ENCODE measurements at places on chromosomes 7 and 10.

GRCh38 chr10:35822316-35822715 is 180.2 kb upstream of the FZD8 start:
- DNase-seq = peak; percentile 98

GRCh38 chr7:138521837-138522461 is 61.9 kb downstream of the TRIM24 start:
- no peak for DNase-seq

DNA sequence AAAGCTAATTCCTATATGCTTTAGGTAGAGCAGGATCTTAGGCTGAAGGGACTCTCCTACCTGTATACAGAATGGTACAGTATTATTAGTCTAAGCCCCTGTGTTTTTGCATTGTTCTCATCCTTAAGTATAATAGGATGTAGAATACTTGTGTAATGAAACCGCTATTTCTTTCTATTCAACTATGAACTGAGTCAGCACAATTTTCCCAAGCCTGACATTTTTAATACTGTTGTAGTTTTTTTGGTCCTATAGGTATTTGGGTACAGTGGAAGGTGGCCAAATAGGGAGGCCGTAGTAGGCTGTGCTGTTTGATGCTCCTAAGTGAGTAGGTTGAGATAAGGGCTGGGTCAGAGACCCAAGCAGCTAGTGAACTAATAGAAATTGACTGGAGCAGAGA is 205.1 kb downstream of the MACC1 start:
- no peak for DNase-seq

DNA sequence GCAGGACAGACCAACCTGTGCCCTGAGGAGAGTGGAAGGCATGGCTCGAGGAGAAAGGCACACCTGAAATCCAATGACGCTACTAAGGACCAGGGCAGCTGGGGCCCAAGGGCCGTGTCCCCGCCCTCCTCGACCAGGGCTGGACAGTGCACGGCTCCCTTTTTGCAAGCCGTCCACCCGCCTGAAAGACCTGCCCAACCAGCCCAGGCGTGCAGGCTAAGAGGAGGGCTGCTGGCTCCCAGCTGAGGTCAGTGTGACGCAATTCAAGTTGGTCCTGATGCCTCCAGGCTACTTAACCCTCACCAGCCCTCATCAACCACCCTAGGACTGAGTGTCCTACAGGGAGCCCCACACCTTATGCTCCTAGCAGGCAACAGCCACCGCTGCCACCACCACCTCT is 69.3 kb downstream of the DLG5 start:
- DNase-seq = peak; percentile 88

- peak; percentile 77 for DNase-seq
Observed at GRCh38 chr10:34739915-34740314, 75.2 kb downstream of the PARD3 start.

DNA sequence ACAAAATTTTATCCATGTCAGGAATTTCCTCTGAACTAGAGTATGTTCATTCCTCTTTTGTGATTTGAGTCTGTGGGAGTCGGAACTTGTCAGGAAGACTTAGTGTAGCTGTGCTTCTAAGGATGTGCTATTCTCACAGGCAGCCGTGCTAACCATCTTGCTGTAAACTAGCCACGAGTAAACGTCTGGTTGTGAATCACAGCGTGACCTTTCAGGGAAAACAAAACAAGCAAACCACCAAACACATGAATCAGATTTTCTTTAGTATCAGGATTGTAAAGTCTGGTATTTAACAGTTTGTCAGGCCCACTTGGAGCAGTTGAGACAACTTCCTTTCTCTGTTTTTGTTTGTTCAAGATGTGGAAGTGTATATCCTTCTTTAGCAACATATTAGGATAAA is 32.0 kb downstream of the AUTS2 start:
- no peak for DNase-seq

DNA sequence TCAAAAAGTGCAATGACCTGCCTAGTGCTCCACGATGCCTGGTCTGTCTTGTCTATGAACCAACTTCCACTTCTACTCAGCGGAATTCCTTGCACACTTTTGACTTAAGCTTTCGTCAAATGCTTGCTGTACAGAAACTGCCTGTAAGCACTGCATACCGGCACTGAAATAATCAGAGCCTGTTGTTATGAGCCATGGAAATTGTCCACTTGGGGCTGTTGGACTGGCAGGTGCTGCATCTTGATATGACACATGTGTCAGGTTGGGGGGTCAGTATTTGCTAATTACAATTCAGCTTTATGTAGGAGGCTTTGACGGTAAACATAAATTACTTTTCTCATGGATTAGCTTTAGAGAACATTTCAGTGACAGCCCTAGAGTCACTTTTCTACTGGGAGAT is 32.0 kb upstream of the KLF6 start:
- DNase-seq = no peak

- peak; percentile 52 for DNase-seq
Observed at GRCh38 chr10:133359554-133359971, 1.7 kb upstream of the FUOM start.

DNA sequence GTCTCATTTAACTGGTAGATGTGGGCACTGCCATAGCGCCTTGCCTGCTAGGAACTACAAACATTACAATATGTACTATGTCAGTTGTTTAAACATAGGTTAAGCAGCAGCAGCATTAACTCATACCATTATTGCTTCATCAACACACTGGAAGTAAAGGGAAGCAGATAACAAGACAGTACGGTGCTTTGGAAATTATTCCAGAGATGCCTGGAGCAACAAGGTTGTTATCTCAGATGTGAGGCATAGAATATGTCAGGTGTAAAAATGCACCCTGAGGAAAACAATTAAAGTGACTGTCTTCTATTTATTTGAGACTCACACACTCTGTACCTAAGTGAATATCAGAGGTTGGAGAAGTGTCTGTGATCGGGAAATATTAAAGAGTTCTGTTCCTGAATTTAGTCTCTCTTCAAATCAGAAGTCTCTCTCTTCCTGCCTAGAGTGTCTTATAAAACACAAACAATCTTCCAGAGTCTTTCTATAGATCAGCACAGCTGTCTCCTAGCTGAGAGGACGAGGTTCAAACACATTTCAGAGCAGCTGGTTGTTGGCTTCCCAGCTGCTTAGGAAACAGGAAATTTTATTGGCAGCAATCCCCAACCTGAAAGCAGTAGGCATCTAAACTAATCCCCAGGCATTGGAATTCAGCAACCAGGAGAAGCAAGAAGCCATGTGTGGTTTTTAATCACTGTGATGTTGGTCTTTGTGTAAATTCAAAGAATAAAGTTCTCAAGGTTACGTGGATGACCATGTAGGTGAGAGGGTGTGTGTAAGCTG is 994.4 kb upstream of the LRRTM3 start:
- DNase-seq = no peak

DNA sequence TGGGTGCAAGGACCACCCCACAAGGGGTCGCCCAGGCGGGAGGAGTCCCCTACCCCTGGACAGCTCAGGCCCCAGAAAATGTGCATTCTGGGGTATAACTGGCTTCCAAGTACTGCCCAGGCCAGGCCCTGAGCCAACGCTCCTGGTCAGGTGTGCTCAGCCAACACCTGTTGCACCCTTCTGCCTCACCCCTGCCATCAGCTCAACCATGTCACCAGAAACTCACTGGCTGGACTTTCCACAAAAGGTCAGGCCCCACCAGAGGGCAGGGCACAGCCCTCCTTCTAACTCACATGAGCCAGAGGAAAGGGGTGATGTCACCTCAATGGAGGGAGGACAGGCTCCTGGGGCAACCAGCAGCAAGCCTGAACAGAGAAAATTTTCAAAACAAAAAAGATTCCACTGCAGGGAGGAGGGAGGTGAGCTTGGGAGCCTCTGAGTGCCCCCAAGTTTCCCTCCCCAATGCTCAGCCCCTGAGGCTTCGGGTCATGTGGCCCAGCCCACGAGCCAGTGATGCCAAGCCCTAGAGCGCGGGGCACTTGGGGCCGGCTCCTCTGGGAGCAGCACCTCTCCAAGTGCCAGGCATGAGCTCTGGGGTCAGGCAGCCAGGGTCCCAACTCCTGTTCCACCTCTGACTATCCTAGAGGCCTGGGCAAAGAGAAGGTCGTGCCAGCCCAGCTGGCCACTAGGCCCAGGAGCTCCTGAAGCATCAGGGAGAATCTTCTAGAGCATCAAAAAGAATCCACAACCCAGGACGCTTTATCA is 2.2 kb downstream of the OGDHL start:
- peak; percentile 34 for DNase-seq

DNA sequence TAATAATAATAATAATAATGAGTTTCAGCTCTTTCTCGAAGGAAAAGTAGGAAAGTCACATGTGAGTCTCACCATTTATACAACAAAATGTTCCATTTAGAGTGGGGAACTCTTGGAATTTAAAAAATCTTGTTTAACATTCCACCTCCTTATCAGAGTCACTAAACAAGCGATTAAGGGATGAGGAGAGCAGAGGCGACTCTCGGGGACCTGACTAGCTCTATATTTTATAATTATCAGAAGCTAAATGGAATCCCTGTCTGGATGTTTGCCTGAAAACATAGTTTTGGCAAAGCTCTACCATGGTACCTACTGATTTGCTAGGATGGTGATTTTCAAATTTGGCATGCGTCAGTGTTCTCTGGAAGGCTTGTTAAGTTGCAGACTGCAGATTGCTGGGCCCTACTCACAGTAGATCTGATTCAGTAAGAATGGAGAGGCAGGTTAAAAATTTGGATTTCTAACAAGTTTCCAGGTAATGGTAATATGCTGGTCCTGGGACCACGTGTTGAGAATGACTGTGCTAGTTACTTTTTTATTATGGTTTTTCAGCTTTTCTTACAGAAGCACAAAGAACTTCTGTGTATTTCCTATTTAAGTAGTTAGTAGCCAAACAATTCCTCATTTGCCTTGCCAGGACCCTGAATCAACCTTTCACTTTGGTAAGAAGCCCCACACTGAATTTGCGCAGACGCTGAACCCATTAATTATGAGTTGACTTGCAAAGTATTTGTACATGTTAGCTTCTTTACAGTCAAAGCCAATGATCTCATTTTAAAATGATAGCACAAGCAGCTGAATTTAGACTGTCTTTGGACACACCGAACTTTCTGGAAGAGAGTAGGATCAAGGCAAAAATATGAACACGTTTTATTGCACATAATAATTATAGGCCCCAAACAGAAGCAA is 39.5 kb downstream of the CPED1 start:
- DNase-seq = no peak

DNA sequence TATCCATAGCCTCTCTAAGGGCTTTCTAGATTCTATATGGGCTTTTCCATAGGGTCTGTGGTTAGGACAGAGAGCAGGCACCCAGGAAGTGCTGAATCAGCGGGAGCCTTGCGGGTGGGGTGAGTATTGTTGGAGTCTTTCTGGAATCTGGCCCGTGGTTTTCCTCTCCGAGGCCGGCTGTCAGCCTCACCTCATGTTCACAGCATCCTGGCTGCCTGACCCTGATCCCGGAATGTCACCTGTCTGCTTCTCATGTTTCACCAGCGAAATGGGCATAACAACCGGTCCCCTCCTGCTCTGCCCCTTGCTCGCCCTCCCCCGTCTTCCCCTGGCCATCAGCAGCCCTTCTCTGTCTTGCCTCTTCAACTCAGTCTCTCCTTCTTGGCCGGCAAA is 36.5 kb downstream of the DDIT4 start:
- DNase-seq = no peak

DNA sequence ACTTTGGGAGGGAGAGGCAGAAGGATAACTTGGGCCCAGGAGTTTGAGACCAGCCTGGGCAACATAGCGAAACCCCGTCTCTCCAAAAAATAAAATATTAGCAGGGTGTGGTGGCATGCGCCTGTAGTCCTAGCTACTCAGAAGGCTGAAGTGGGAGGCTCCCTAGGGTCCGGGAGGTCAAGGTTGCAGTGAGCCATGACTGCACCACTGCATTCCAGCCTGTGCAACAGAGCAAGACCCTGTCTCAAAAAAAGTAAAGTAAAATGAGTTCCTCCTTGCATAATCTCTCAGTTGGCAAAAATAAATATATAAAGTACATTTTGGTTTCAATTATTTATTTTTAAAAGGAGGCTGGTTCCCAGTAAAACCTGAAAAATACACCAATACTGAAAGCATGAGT is 11.8 kb downstream of the NANOS1 start:
- DNase-seq = peak; percentile 40

- no peak for DNase-seq
Observed at GRCh38 chr10:125792342-125793300, 17.0 kb upstream of the MMP21 start.

DNA sequence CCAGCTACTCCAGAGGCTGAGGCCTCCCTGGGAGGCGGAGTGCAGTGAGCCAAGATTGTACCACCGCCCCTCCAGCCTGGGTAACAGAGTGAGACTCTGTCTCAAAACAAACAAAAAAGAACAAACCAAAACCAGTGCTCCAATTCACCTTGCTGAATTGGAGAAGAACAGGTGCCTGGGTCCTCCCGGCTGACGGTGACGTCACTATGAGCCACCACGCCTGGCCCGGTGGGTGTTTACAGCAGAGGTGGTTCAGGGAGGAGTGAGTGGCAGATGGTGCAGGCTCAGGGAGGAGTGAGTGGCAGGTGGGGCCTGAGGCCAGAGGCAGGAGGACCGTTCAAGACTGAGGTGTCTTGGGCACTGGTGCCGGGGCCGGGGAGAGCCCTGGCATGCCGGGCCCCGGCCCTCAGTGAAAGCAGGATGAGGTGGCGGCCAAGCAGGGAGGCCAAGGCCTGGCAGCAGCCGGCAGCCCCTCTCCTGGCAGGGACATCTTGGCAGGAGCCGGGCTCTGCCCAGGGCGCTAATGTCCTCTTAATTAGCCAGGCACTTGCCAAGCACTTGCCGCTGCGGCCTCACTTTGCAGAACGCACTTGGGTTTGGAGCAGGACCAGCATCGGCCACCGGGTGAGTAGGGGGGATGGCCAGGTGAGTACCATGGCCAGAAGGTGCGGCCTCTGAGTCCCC is 162.8 kb upstream of the TNRC18 start:
- DNase-seq = peak; percentile 30

- DNase-seq = no peak
Observed at GRCh38 chr7:129569811-129570215, 41.7 kb upstream of the NRF1 start.

DNA sequence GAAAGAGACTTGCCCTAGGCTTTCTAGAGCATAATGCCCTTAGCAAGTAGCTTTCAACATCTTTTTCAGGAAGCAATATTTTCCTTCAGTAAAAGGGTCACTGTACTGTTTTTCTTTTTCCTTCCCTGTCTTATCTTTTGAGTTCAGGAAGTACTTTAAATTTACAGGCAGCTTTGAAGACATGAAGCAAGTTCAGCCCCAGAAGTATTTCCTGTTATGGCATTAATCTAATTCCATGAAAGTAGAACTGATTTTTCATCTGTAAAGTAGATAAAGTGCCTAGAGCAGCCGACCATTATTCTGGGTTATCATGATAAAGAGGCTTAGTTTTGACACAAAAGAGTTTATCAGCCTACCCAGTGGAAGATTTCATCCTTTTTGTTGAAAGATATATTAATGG is 288.2 kb downstream of the ADK start:
- no peak for DNase-seq

DNA sequence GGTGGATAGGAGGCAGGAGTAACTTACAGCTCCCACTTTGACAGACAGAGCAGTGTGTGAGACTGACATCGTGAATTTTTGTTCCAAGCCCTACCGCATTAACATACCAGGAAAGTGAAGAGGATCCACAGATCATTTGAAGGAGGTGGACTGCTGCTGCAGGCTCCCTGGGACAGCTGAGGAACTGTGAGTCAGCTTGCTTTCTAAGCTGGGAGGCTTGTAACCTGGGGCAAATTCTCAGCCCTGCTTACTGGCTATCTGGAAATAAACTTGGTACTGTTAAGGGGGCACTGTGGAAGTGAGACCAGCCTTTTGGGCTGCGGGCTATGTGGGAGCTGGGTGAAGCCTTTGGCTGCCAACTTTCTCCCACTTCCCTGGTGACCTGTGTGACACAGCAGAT is 1202.5 kb downstream of the DNAJB9 start:
- no peak for DNase-seq
